ENCODE measurements at places on chromosomes 1 and 21.

- no peak for DNase-seq
Measured at GRCh38 chr1:54766726-54767125, 2.4 kb upstream of the PARS2 start.

DNA sequence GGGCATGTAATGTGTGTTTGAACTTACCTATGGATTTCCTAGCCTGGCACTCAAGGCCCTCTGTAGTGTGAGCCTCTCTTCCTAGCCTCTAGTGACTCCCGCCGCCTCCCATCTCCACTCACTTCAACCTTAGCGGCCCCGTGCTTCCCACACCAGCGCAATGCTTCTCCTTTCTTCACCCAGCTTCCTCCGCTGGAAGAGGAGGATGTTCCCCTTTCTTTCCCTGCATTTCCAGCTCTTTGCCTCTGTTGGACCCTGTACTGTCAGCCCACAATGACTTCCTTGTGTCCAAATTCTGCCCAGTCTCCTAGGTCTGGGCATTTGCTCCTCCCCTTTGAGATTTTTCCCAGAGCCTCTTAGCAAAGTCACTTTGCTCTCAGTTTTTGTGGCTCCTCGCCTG is 138.1 kb upstream of the IRF2BP2 start:
- DNase-seq: no peak

DNA sequence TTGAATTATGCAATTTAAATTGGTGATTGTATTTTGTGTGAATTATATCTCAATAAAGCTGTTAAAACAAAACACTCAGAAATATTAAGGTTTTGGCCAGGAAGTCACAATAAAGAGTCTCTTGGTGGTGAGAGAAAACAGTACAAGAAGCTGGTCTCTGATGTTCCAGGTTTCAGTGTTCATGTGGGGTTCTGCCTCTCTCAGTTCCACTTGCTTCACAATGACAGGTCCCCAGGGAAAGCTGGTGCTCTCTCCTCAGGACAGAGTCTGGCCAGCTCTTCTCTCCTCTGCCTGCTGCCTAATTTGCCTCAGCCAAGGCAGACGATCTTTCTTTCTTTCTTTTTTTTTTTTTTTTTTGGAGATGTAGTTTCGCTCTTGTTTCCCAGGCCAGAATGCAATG is 342.9 kb upstream of the PLXNA2 start:
- DNase-seq: no peak

DNA sequence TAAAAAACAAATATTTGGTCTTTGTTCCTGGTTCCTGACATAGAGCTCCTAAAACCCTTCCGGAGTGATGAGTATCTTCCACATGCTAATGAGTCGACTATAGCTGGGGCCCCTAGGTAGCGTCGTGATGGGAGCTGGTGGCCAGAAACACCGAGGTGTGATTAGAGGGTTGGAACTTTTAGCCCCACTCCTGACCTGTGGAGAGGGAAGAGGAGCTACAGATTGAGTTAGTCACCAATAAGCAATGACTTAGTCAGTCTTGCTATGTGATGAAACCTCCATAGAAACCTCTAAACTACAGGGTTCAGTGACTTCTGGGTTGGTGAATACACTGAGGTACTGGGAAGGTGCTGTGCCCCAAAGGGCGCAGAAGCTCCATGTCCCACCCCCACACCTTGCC is 30.1 kb upstream of the PLD5 start:
- no peak for DNase-seq

DNA sequence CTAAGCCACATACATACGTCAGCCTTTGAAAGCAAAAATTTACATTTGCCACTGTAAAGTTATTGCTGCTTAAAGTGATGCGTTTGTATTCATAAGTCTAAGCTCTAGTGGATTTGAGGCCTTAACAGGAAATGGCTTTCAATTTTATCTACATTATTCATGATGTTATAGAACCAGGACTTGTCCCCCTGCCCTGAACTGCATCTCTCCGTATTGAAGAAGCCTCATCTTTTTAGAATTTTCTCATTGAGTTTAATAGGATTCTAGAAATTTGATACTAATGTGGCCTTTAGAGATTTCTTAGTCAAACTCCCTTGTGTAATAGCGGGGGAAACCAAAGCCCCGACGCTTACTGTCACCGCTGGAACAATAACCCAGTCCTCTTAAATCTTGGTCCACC is 9.9 kb downstream of the UTP25 start:
- DNase-seq: no peak

GRCh38 chr1:41468122-41468762 is 16.2 kb downstream of the EDN2 start:
- no peak for DNase-seq

DNA sequence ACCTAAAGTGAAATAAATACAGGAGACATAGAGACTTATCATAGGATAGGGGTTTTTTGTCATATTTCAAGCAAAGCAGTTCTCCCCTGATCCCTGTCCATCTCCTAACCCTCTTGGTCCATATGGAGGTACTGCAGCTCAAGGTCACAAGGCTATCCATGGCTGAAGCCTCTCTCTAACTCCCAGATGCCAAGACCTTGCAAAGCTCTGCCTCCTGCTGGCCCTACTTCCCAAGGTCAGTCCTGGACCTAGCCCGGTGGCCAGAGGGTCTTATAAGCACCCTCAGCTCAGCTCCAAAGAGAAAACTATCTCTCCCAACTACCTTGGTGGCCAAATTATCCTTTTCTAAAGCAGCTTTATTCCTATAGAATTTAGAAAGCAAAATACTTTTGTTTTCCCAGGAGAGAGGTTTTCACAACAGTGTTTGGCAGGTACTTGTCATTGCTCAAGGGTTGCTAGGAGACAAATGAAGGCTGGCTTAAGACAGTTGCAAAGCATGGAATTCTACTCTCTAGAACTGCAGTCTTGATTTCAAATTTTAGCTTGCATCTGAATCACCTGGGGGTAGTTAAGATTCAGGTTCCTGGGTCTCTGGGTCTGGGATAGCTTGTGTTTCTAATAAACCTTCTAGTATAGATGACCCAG is 121.5 kb downstream of the XCL2 start:
- no peak for DNase-seq

GRCh38 chr1:231053493-231054162 is 13.6 kb upstream of the FAM89A start:
- DNase-seq: no peak

DNA sequence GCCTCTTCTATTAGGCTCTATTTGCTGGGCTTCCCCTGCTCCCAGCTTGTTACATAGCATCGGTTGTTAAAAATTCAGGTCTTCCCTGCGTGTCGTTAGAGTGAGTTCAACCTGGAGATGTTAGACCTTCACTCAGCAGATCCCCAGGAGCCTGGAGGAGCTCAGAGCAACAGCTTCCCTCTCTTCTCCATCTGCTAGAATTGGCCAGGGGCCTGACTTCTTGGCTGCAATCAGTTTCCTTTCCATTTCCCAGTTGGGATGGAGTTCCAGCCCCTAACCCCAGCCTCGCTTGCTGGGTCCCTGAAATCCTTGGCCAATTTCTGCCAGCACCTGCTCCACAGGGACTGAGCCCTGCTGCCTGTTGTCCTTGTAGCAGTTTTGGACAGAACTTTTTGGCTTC is 55.9 kb downstream of the MT1HL1 start:
- DNase-seq: no peak

- no peak for DNase-seq
Measured at GRCh38 chr1:154992721-154993571, 440 bp upstream of the LENEP start.

- no peak for DNase-seq
Measured at GRCh38 chr1:239856924-239857323, 234.8 kb upstream of the FMN2 start.

DNA sequence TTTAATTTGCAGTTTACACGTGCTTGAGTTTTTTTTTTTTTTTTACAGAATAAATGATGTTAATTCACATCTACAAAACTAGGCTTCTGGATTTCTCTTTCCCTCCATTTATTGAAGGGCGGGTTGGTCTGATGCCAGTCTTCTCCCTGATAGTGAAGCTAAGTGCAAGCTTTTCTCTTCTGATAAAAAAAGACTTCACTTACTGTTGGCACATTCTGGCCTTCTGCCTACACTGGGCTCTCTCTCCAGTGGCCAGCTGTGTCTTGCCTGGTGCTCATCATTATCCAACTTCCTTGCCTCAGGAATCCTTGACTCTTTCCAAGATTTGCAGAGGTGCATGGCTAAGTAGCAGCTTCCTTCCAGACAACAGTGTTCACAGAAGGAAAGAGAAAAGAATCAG is 7.6 kb upstream of the RAP1A start:
- no peak for DNase-seq

DNA sequence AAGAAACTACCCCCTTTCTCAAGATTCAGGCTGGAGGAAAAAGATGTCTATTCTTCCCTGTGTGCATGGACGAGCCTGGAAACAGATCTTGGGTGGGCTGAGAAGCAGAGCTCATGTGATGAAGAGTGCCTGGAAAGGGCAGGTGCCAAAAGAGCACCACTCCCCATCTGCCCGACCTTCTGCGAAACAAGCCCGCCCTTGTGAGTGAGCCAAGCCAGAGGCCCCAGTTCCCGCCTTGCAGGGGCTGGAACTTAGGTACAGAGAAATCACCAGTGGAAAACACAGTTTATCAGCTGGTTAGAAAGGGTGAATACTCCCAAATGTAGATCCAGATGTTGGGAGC is 26.7 kb upstream of the A3GALT2 start:
- no peak for DNase-seq

DNA sequence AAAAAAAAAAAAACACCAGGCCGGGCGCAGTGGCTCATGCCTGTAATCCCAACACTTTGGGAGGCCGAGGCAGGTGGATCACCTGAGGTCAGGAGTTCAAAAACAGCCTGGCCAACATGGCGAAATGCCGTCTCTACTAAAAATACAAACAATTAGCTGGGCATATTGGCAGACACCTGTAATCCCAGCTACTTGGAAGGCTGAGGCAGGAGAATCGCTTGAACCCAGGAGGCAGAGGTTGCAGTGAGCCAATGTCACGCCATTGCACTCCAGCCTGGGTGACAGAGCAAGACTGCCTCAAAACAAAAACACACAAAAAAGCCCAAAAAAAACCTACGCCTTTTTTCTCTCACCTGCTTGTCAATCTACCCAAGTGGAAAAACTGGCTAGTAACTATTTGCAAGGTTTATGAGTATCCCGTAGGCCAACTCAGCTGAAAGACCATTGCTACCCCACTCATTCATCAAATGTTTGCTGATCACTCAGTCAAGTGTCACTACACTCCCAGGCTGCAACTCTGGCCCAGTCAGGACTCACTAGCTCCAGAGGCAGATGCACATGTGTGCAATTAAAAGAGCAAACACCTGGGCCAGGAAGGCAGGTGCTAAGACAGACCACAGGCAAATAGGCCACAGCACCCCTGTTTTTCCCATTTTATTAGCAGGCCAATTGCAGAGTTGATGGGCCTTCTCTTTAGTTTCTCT is 2.0 kb downstream of the CSRP1 start:
- no peak for DNase-seq

DNA sequence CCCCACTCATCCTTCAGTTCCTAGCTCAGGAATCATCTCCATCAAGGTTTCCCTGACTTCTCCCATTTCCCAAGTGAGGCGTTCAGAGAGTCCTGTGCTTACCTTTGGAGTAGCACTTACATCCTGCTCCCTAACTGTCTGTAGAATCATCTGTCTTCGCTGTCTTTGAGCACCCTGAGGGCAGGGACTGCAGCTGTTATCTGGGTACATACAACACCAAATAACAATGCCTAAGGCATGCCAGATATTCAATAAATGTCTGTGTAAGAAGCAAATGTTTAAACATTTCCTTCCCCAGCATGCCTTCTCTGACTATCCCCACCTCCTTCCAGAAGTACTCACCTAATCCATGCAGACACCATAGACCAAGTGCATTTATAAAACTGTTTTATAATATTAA is 65.4 kb downstream of the JAK1 start:
- DNase-seq: no peak

DNA sequence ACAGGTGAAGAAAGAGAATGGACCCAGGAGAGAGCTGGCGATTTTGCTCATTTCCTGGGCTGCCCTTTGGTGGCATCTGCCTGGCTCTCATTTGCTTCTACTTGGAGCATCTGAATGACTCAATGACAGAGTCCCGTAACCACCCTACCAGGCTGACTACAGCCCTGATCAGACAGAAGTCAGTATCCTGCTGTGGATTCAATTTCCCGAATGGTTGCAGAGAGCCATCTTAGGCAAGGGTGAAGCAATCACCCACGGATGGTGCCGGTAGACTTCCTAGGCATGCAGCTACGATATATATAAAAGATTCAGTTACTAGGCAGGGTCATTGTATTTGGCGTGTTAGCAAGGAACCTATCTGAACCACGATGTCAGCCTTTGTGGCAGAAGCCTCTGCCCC is 10.2 kb downstream of the AJAP1 start:
- no peak for DNase-seq

DNA sequence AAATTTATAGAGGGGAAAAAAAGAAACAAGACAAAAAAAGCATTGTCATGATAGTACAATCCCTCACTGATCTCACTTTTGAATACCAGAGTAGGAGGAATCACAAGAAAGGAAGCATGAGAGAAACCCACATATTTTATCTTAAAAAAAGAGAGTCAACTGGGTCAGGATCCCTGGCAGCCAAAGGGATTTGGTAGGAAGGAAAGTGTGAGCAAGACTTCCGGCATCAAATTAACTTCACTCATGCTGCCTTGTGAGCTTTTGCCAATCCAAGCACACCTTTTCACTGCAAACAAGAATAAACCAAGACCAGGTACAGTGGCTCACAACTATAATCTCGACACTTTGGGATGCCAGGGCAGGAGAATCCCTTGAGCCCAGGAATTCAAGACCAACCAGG is 53.1 kb downstream of the SLC9C2 start:
- no peak for DNase-seq

GRCh38 chr1:29736582-29737188 is 500.4 kb downstream of the PTPRU start:
- no peak for DNase-seq

GRCh38 chr1:67897270-67897949 is 64.1 kb upstream of the GNG12 start:
- DNase-seq: no peak

DNA sequence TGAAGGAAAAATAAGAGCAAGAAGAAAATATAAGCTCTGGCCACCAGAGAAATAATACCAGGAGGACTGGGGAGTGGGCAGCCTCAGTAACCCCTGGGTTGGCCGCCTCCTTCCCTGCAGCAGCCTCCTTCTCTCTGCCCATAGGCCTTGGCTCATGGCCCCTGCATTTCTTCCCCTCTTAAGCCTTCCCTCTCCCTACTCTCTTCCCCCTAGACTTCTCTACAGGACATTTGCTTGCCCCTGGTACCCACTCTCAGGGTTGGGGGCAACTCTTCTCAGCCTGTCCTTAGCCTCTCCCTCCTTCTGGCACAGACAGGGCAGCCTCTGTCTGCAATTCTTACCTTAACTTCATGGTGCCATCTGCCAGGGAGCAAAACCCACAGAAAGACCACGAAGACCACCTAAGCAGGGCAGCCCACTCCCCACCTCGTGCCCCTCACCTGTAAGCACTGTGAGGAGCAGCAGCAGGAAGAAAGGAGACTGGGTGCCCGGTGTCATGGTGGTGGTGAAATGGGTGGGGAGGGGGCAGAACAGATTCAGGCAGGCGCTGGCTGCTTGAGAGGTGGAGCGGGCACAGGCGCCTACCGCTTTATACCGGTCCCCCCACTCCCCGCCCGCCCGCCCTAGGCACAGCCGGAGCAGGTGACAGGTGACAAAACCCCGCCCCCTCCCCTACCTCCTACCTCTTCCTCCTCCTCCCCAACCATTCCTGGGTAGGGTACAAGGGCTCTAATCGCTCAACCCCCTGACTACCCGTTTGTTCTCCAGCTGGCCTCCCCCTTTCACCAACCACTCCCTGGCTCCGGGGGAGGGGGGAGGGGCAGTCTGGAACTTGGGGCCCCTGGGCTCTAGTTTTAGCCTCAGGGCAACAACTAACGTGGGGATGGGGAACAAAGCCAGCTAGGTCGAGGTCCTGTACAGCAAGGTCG is 15.1 kb downstream of the THBS3 start:
- DNase-seq: no peak

- DNase-seq: no peak
Measured at GRCh38 chr1:6509220-6509918, 17.9 kb upstream of the PLEKHG5 start.

All from epithelial cell of prostate (primary cell).